ENCODE measurements at places on chromosomes 13 and 19.

- no peak for DNase-seq
These were observed 14.6 kb downstream of the JOSD2 start for GRCh38 chr19:50496189-50497021.

DNA sequence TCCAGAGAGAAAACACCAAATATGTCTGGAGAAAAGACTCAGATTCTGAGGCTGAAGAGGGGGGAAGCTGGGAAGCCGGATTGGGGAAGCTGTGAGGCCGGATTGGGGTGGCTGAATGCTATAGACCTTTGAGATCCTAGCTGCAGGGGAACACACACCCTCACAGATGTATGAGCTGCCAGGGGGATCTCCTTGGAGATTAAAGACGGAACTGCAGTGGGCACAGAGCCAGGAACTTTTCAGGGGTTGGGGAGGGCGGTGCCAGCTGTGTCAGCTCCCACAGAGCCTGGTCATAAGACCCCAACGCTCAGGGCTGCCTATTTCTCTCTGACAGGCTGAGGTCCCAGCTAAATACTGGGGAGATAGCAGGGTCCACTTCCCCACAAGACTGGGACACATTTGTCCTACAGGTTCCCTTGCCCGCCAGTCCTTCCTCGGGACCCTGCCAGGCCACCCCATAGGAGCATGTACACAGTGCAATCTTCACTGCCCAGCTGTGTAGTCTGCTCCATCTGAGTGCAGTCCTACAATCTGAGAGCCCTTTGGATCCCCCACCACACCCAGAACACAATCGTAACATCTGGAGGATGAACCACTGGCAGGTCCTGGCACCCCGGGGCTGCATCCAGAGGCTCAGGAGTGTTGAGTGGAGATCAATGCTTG, 1893.9 kb downstream of the PCDH9 start:
- DNase-seq, result no peak

DNA sequence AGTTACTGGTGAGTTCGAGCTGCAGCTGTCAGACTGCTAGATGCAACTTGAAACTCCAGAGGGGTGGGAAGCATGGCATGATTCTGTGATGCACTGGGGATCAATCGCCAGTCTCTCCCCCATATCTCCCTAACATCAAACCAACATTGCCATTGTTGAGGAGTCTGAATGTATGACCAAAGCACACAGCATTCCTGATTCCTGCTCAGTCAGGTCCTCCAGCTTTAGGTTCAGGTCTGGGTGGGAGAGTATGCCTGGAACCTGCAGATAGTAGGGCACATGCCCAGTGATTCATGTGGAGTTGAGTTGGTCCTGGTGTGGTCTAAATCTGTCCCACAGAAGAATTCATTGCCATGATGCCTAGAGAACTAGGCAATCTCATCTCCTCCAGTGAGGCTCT, 269.1 kb downstream of the GPC5 start:
- no peak for DNase-seq

GRCh38 chr13:109995578-109995977, 209.2 kb upstream of the IRS2 start:
- DNase-seq, result no peak

- no peak for DNase-seq
These were observed 1244.5 kb downstream of the PCDH9 start for GRCh38 chr13:65985612-65986011.

- DNase-seq, result no peak
These were observed at the start of gene USP12 for GRCh38 chr13:27171244-27171826. Gene USP12, minus strand, starts transcription at chr13:27171811. Its CDS starts 172 bp downstream, at chr13:27171639.

All from muscle of back (tissue), 13 donors.